ENCODE measurements at places on chromosomes 3 and 15.

- DNase-seq, result no peak
These were observed 849.8 kb downstream of the AGBL1 start for GRCh38 chr15:86929461-86929860.

DNA sequence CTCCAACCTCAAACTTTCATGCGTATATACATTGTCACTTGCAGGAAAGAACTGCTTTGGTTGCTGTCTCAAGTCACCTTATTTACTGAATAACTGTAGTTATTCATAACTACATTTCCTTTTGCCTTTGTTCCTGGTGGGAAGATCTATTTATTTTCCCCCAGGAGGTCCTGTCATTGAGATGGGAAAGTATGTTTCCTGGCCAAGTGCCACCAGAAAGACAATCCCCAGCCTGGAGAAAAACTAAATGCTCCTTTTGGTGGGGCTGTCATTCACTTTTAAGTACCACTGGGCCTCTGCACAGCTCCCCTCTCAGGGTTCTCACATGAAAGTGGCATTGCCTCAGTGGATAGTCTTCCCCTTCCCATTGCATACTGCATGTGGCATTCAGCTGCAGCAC lies 59.8 kb downstream of the LRRC3B start:
- DNase-seq, result no peak

DNA sequence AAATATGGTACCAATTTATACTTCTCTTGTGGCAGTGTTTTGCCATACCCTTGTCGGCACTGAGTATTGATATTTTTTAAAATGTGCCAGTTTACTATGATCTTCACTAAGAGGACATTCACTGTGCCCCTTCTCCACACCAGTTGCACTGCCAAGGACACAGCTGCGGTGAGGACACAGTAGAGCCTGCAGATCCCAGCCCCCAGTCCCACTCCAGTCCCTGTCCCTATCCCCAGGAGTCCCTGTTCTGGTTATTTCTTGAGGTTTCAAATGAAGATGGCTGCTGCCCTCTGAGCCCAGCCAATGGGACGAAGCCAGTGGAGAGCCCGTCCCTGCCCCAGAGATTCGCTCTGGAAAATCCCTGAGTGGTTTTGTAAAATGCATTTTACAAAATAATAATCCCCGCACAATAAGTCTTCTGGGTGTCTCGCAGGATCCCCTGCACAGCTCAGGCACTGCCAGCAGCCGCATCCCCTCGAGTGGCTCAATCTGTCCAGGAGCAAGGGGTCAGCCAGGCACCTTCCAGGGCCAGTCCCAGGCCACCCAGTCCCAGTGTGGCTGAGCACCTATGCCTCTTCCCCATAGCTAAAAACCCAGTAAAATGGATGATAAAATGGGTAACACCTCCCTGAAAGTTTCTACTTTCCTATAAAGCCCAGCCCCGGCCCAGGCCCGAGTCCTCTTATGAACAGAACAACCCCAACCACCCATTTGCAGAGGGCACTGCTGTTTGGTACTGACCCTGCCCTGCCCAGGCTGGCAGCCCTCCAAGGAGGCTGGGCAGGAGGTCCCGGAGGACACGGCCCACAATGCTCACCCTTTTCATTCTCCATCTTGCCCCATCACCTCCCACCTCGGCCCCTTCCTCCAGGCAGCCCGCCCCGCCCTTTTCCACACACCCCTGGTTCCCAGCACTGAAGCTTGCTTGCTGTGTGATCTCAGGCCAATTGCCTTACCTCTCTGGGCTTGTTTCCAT lies 91.1 kb downstream of the VGLL4 start:
- DNase-seq, result no peak

GRCh38 chr3:141466633-141467169 lies 20.1 kb upstream of the RASA2 start:
- DNase-seq, result no peak

DNA sequence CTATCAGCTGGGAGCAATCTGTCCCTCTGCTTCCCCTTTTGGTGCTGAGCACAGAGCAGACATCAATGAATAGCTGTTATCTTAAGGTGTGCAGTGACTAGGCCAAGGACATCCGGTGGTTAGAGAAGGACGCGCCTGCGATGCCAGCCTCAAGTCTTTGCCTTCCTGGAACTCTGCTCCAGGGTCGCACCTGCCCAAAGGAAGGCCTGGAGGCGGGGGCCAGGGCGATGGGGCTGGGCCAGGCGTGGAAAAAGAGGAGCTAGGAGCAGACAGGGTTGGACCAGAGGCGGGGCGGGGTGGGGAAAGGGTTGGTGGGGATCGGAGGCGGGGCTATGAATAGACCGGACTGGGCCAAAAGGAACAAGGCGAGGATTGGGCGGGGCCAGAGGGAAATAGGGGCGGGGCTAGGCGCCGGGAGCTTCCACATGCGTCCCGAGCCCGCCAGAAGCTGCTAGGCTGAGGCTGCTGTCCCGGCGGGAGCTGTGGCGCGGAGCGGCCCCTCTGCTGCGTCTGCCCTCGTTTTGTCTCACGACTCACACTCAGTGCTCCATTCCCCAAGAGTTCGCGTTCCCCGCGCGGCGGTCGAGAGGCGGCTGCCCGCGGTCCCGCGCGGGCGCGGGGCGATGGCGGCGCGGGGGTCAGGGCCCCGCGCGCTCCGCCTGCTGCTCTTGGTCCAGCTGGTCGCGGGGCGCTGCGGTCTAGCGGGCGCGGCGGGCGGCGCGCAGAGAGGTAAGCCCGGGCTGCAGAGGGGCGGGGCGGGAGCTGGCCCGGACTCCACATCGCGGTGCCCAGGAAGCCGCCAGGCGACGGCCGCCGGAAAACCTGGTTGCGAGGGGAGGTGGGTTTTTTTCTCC lies at the start of gene CHRNA5:
Gene CHRNA5 (plus strand): TSS at position 424 of the 854 bp plus-strand sequence. CDS start 200 bp downstream, at position 624.
- DNase-seq, result peak; percentile 89

DNA sequence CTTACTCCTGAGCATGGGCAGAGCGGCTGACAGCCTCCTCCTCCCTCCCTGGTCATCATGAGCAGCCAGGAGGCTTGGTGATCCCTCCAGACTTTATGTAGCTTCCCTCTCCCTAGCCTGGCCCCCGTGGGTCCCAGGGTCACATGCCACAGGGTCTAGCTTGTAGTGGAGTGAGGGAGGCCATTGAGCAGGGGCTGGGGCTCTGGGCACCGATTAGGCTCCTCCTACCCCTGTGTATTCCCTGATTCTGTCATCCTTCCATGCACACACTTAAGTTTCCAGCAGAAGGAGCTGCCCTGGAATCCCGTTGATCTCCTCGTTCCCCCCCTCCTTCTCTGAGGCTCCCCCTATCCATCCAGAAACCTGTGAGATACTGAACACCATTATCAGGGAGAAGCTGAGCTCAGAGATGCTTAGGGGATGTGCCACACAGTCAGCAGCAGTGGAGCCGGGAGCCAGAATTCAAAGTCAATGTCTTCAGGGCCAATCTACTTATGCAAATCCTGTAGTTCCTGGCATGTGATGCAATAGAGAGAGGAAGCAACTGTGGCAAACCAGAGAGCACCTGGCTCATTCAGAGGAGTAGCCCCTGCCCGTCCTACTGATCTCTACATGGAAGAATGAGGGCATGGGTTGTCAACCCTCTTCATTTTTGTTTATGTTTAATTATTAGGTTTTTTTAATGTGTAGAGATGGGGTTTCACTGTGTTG lies 17.2 kb downstream of the CCDC33 start:
- no peak for DNase-seq

GRCh38 chr15:39332846-39333245 lies 248.0 kb upstream of the THBS1 start:
- DNase-seq, result no peak

Measured in ureter (tissue), 1 donor.